ENCODE measurements at places on chromosomes 11 and 22. TPM values are rescaled to one million over a fixed set of nuclear protein-coding genes. Genes with fewer than 3 reads are reported as not detected.

The CYB5R2 gene
- 4.0 TPM for total RNA-seq

DNA sequence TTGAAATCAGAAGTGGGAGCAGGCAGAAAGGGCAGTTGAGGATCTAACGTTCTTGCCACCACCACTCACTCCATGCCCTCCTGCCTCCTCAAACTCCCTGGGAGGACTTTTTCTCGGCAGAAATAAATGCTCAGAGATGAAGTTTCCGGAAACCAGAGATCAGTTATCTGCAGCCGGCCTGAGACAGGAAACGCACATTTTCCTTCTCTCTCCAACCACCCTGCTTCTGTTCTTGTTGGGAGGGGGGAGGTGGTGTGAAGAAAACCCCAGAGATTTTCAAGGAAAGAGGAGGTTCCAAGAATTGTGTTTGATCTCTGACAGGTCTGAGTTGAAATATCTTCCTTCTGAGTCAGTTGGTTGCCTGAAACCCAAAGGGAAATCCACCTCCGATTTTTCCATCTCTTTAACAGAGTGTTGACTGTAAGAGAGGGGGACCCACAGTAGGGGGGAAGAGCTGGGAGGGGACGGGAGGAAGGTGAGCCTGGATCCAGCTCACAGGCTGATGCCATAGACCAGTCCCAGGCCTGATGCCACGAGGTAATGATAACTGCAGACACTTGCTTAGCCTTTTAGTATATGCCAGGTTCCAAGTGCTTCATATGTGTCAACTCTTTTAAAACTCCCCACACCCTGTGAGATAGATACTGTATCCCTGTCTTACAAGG is 100.8 kb downstream of the TRAF6 start:
- no peak overlapping the region for H3K4me3 ChIP-seq
- no peaks in the 10 kb centered on the region for H3K4me1 ChIP-seq
- DNase-seq, result no peak
- no peak overlapping the region for H3K27ac ChIP-seq
- no peaks in the 10 kb centered on the region for H3K27me3 ChIP-seq
- H3K36me3 ChIP-seq, result no peaks in the 10 kb centered on the region

DNA sequence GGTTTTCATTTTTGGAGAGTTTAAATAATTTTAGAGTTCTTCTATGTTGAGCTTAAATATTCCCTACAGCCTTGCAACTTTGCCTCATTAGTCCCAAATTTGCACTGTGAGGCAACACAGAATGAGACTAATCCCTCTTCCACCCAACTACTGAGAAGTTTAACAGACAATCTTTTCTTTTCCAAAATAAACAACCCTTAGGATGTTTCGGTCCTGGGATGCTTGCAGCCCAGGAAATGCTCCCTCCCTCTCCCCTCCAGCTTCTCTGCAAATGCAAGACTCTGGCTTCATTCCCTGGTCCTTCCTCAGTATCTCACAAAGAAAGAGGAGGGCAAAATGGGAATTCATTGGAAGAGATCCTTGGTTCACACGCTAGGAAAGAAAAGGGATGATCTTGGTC is 222.5 kb downstream of the ST3GAL4 start:
- H3K4me3 ChIP-seq, result no peak overlapping the region
- no peak for DNase-seq
- no peak overlapping the region for H3K27ac ChIP-seq
- H3K36me3 ChIP-seq, result no peaks in the 10 kb centered on the region
- H3K27me3 ChIP-seq, result no peaks in the 10 kb centered on the region

The CNGA4 gene
- not detected for total RNA-seq

GRCh38 chr11:1845561-1846452 is 7.0 kb downstream of the TNNI2 start:
- no peaks in the 10 kb centered on the region for H3K27me3 ChIP-seq
- H3K4me3 ChIP-seq, result no peak overlapping the region
- no peak overlapping the region for H3K27ac ChIP-seq
- H3K36me3 ChIP-seq, result no peaks in the 10 kb centered on the region
- peaks cover 26% of the 10 kb centered on the region for H3K4me1 ChIP-seq
- no peak for DNase-seq

DNA sequence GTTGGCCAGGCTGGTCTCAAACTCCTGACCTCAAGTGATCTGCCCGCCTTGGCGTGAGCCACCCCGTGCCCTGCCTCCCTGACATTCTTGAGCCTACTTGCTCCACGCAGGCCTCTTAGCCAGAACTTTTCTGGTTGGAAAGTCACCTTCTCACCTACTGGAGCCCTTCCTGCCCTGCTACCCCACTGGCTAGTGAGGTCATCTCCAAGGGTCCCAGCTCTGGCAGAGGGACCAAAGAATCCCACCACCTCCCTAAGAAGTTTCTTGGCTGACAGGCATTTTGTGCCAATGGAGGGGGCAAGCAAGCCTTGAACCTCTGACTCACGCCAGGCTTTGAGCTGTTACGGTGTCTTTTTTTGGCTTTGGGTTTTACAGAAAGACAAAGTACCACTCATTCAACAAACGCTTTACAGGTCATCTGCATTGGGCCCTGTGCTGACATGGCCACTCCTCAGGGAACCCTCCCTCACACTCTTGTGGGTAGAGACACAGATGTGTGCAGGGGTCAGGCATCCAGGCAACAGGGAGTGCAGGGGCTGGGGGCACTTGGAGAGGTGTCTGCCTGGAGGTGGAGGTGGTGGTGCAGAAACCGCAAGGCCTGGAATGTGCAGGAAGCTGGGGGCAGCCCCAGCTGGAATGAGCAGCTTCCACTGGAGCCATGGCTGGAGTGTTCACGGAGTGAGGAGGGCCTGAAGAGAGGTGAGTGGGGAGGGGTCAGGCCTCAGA is 27.1 kb upstream of the WNT11 start:
- H3K36me3 ChIP-seq, result no peaks in the 10 kb centered on the region
- peaks cover 12% of the 10 kb centered on the region for H3K4me1 ChIP-seq
- H3K27ac ChIP-seq, result peak overlapping the region; percentile 87
- H3K4me3 ChIP-seq, result no peak overlapping the region
- DNase-seq, result no peak

GRCh38 chr11:73528483-73529203 is 69.3 kb downstream of the FAM168A start:
- DNase-seq, result no peak
- H3K36me3 ChIP-seq, result no peaks in the 10 kb centered on the region
- H3K27ac ChIP-seq, result peak overlapping the region; percentile 34
- peak overlapping the region; percentile 30 for H3K4me3 ChIP-seq
